GM12864 (cell line): ENCODE measurements at places on chromosomes 5 and 9.

DNA sequence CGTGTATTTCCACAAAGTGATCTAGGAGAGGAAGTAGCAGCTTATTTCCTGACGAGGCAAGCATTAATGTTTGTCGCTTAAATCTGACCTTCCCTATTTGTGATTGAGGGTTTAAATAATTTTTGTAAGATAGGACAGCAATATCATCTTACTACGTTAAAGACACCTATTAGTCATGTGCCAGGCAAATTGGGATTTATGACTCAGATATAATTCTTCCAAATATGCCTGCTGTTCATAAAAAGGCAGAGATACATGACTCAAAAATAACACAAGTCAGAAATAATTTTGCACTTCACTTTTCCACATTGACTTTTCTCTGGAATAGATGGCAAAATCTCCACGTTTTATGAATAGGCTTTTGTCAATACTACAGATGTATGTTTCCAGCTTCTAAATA, 43.0 kb upstream of the CDH12 start:
- DNase-seq, result no peak

DNA sequence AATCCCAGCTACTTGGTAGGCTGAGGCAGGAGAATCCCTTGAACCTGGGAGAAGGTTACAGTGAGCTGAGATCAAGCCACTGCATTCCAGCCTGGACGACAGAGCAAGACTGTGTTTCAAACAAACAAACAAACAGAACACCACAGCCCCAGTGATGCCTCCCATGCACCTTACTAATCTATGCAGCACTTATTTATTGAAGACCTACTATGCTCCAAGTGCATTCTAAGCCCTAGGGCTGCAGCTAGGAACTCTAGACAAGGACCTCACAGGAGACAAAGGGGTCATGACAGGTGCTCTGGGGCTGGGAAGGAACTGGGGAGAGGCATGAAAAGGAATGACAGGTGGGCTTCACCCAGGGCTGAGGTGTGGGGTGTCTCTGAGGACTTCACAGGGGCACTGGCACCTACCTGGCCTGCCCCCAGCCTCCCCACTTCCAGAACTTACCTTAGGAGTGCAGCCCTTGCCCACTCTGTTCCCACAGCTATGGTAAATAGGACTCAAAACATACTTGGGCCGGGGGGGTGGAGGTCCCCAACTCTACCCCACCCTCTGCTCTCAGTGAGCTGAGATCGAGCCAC, 69.4 kb downstream of the C9orf50 start:
- DNase-seq, result no peak

- no peak for DNase-seq
Observed at GRCh38 chr9:79149585-79149984, 422.2 kb upstream of the TLE4 start.

DNA sequence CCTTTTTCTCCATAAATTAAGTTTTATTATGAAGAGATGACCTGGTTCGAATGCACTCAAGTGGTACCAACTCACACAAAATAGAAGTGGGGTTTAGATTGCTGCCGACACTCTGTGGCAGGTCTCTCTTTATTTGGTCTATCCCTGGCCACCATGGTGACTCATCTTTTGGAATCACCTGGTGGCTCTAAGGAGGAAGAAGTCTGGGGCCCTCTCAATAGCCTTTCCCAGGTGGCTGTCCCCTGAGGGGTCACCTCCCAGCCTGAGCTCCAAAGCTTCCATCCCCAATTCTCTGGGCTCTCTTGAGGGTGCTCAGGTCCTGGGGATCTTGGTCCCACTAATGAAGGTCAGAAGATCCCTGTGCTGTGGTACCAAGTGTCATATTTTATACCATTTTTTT, 136.8 kb downstream of the MVB12B start:
- no peak for DNase-seq

- DNase-seq, result no peak
Observed at GRCh38 chr5:108093186-108093585, 288.7 kb downstream of the FBXL17 start.

DNA sequence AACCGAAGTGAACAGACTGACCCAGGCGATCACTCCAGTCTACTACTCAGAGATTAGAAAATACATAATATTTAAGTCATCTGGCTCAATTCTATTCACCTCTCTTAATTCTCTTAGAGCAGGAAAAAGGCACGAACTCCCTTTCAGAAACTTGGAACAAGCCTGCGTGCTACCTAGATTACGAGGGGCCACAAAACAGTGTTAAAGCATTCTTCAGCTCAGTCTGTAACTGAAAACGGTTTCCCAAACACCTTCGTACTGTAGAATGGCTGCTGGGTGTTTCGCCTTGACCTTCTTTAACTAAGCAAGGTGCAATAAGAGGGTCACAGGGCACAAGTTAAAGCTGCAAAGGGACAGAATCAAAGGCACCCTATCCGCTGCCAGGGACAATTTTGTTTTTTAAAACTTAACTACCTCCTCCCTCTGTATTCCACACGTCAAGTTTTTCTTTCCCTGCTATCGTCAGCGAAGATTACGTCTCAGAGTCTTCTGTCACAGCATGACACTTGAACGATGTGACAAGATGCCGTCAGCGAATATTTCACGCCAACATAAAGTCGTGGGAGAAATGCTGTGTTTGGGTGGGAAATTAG, 687 bp downstream of the LYSMD3 start:
- no peak for DNase-seq

GRCh38 chr9:32371279-32371678, 13.2 kb upstream of the ACO1 start:
- no peak for DNase-seq

DNA sequence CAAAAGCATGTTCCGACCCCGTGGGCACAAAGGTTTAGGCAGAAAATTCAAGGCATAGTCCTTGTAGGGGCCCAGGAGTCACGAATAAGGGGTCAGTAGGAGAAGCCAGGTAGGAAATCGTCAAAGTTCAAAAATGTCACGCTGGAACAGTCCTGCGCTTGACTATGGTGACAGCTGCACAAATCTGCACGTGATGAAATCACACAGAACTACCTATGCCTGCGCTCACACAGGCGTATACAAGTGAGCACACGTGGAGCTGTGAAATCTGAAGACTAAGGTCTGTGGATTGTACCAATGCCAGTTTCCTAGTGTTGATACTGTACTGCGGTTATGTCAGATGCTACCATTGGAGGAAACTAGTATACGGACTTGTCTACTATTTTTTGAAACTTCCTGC, 303.1 kb upstream of the PANK3 start:
- no peak for DNase-seq

- DNase-seq, result no peak
Observed at GRCh38 chr9:1580215-1580614, 434.9 kb upstream of the SMARCA2 start.

DNA sequence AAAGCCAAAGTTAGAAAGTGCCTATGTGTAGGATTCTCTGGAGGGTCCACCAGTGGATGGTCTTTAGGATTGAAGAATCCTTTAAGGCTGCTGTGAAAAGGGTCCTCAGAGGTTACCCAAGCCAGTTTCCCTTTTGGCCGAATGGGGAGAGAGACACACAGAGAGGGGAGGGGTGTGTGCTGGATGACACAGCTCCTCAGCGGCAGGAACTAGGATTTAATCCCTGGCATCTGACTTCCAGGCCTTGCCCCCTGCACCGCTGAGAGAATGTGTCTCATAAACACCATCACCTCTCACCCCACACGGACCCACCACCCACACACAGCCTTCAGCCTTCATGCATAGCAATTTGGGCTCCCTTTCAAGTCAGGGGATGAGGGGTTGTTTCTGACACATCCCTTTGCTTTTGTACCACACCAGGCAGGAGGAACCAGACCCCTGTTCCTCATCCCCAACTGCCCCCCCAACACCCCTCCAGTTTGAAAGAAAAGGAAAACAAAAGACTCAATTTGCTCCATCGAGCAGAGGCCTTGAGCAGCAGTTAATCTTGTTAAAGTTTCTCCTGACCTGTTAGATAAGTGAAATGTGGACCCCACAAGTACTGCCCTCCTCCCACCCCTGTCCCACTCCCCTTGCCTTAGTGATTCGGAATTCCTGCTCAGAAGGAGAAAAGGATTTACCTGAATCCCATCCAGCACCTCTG, 4.0 kb downstream of the PAPPA start:
- DNase-seq, result no peak

DNA sequence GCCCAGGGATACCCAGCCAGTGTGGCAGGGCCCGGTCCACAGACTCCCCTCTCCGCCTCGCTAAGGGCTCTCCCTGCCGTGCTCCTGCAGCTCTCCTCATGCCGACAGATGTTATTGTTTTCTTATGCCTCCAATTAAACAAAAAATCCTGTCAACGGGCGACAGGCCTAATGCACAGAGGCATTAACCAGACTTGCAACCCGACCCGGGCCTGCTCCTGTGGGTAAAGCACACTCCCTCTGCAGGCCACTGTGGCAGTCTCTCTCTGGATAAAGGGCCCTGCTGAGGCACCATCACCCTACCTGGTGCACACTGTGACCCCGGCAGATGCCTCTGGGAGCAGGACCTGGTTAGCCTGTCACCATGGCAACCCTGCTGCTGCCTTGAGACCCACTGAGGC, 27.5 kb upstream of the HAND1 start:
- no peak for DNase-seq

- DNase-seq, result no peak
Observed at GRCh38 chr9:99430301-99430700, 208.2 kb downstream of the SEC61B start.

- DNase-seq, result no peak
Observed at GRCh38 chr9:136796238-136796774, at the start of gene CCDC183. TSS of gene CCDC183 (plus strand) at chr9:136796338. CDS start at chr9:136796398, 60 bp downstream.

DNA sequence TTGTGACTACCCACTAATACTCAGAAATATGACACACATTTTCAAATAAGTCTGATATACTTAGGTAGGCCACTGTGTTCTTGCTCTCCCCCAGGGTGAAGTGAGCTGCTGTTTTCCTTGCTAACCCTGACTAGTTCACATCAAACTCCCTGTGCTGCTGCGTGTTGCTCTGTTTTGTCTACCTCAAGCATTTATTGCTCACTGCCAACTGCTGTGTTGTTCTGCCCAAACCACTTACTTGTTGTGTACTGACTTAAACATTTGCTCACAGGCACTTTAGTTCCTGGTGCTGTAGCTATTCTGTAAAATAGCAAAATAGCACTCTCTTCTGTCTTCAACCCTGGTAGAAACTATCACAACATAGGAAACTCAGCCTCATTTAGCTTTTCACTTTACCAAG, 255.7 kb downstream of the HCN1 start:
- no peak for DNase-seq

- DNase-seq, result no peak
Observed at GRCh38 chr9:82436475-82436874, 447.9 kb downstream of the SPATA31D1 start.

DNA sequence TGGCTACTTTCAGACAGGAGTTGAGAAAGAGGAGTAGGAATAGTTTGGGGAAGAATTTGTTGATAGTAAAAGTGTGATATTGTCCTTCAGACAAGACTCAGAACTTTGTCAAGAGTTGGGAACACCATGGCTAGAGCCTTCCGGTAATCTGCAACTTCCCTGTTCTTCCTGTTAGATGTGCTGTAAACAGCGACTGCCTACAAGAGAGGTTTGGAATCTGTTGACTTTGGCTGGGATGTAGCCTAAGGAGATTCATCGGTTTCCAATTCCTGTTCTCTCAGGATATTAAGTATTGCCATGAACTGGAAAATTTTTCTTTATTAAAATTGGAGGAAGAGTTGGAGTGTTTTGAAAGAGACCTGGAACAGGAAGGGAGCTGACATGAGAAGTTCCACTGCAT, 43.9 kb downstream of the ARHGAP26 start:
- DNase-seq, result no peak

DNA sequence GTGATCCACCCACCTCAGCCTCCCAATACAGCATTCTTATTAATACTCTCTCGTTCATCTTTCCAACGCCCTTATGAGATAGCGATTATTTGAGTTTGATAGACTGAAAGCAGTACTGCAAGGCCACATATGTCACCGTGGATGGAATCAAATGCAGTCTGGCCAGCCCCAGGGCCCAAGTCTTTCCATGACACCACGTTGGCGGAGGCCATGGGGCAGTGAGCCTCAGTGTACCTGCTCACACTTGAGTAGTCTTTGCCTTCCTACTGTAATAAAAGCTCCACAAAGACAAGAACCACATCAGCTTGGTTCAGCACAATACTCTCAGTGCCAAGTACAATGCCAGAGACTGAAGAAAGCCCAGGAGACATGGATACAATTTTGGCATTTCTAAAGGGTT, 88.5 kb downstream of the TTLL11 start:
- DNase-seq, result no peak

GRCh38 chr9:68793605-68794343, 88.7 kb downstream of the PIP5K1B start:
- DNase-seq, result no peak

GRCh38 chr9:87882627-87883026, at the start of gene SPATA31E1:
TSS of gene SPATA31E1 (plus strand) at chr9:87882877. CDS start at chr9:87882892, 15 bp downstream.
- no peak for DNase-seq

GRCh38 chr5:38494763-38495162, 61.7 kb downstream of the LIFR start:
- no peak for DNase-seq

DNA sequence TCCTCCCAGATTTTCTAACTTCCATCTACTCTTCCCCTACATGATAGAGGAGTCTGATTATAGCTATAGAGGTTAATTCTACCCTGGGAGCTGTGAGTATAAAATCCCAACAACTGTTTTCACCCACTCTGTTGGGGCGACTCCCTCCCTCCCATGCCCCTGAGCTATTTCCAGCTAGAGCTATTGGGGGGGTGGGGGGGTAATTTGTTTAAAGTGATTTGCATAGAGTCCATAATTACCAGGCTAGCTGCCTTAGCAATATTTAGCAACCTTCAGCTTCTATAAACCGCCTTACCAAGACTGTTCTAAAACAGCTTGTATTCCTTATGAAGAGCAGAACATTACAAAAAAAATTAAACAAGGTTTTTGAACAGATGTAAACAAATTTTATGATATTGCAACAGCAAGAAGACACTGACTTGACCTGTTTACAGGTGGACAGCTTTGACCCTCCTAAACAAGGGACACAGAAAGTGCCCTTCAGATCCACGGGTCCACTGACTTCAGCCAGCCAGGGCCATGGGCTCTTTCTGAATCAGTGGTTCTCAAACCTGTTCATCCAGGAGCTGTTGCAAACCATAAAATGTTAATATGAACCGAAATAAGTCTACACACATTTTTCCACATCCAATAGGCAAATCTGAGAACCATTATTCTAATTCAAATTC, 98.2 kb downstream of the OTULIN start:
- no peak for DNase-seq

DNA sequence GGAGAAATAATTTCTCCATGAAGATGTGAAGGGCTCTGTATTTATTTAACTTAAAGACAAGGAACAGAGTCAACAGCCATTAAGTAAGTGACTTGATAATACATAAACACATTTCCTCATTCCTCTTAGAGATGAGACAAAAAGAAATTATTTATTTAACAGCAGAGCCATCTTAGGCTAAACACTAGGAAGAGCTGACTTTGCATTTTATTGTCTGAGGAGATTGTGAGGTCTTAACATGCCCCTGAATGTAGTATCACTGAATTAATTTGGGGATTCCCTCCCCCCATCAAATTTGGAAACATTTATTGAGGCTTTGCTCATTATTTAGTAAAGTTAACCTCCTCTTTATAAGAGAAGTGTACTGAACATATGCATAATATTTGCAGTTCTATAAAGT, 35.2 kb downstream of the TAS2R1 start:
- DNase-seq, result no peak
